ENCODE measurements at places on chromosomes 3 and 15.

DNA sequence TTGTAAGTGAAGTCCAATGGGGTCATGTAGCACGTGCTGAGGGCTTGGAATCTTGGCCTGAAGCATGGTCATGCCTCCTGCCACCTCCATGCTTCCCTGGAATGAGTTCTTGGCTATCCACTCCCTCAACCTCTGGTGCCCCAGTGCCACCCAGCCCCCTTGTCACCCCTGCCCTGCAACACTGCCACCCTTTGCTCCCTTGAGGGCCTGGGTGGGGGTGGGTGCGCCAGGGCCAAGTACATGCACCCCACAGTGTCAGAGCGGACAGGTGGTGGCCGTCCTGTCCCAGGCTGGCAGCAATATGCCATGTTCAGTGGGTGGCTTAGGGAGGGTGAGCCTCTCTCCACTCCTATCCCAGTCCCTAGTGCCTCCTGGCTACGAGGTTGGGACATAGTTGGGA lies 27.6 kb upstream of the C15orf39 start:
- DNase-seq, result no peak

DNA sequence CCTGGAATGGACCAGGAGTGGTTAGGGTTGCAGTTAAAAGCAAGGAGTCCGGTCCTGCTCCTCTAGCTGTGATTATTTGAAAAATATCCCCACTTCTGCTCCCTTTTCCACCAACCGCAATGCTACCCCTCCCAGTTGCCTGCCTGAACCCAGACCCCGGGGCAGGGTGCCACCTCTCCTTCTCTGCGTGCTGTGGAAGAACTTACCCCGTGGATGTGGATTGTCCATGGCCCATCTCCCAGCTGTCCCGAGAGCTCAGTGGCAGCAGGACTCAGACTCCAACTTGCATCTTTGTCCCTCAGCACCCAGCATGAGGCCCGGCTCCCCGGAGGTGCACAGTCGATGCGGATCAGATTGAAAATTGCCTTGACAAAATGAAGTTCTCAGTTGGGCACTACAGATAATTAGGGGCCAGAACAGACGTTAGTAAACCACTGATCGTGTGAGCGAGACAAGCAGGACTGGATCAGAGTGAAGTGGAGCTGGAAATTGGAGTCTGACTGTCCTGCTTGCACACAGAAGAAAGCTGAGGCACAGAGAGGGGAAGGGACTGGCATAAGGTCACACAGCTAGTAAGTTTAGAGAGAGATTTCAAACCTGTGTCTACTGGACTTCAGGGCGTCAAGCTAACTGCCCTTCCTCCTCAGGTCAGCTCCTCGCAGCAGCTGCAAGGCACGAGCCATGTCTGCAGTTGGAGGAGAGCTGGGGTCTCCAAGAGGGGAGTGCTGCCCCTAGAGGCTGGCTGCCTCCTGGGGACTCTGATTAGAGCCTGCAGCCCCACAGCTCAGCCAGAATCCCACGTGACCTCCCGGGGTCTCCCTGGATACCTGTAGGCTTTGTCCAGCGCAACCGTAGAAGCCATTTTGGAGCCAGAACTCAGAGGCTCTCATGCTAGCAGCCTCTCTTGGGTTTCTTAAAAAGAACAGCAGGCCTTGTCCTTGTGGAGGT lies 14.7 kb downstream of the SLC6A1 start:
- no peak for DNase-seq

DNA sequence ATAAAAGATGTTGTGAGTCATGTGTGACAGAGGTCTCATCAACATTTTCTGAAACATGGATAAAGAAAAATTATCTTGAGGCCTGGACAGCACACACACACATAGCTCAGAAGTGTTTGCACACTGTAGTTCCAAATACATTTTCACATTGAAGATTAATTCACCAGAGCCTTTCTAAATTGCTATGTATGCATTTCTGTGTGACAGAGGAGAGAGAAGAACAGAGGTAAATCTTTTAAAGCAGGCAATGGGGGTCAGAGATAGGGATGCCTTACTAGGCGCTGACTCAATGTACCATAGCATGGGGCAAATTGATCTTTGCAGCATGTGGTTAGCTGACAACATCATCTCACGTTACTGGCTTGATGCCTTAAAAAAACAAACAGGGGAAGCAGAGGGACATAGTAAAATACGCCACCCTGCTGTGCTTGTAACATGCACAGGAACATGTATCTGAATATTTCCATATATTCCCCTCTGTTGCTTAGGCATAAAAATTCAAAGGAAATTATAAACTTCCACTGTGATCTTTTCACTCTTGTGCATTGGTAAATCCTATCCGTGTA lies 7.7 kb downstream of the POU1F1 start:
- peak; percentile 29 for DNase-seq

DNA sequence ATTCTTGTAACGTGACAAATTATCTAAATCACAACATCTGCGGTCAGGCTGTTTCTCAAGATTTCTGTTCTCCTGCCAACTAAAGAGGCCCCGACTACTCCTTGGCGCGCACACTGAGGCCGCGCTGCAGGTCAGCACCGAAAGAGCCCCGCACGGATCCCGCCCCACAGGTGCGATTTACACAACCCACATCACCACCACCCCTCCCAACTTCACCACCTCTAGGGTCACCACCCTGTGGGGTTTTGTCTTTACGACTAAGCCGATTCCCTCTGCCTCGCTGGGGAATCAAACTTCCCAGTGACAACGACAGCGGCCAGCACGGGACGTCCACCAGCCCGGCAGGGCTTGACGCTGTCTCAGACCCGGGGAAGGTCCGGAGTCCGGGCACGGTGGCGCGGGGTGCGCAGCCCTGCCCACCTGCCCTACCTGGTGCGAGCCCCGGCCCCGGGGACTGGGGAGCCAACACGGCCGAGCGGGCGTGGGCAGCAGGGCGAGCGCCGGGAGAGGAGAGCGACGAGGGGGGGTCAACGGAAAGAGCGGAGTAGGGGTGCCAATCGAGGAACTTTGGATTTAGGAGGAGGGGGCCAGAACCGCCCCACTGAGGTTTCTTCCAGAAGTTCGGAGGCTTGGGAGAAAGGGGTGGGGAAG lies 764 bp downstream of the UACA start:
- no peak for DNase-seq

GRCh38 chr15:50883903-50884302 lies 24.6 kb upstream of the AP4E1 start:
- DNase-seq, result no peak

GRCh38 chr3:122104515-122105194 lies 49.5 kb downstream of the CD86 start:
- DNase-seq, result no peak

DNA sequence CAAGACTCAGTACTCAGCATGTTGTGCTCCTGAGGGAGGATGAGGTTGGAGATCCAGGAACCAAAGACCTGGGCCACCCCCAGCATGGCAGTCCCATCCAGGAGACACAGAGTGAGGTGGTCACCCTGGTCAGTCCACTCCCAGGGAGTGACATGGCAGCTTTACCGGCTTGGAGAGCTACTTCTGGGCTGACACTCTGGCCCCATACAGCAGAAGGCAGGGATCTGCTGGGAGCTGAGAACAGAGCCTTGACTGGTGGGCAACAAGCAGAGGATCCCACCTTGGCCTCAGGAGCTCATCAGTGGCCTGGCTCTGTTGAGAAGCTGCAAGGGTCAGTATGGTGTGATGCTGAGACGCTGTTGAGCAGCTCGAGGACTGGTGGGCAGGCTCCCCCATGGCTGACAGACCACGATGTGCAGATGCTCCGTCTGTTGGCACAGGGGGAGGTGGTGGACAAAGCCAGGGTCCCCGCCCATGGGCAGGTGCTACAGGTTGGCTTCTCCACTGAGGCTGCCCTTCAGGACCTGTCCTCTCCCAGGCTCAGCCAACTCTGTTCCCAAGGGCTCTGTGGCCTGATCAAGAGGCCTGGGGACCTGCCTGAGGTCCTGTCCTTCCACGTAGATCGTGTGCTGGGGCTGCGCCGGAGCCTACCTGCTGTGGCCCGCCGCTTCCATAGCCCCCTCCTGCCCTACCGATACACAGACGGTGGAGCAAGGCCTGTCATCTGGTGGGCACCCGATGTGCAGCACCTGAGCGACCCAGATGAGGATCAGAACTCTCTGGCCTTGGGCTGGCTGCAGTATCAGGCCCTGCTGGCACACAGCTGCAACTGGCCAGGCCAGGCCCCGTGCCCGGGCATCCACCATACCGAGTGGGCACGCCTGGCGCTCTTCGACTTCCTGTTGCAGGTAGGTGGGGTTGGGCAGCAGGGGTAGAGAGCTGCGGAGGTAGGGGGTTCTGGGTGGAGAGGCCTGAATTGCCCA lies 53.8 kb downstream of the GASK1A start:
- DNase-seq, result no peak

GRCh38 chr3:126211569-126211968 lies 31.2 kb upstream of the ALDH1L1 start:
- DNase-seq, result no peak

DNA sequence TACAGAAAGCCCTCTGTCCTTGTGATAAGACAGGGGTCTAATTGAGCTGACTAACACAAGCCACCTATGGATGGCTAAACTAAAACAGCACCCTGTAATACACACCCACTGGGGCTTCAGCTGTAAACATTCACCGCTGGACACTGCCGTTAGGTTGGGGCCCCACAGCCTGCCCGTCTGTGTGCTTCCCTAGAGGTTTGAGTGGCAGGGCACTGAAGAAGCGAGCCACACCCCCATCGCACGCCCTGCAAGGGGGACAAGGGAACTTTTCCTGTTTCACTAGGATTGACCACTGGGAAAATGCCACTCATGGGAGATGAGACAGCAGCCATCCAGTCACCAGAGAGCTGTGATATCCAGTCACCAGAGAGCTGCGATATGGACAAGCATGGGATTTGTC lies 335.7 kb upstream of the CFAP20DC start:
- no peak for DNase-seq

DNA sequence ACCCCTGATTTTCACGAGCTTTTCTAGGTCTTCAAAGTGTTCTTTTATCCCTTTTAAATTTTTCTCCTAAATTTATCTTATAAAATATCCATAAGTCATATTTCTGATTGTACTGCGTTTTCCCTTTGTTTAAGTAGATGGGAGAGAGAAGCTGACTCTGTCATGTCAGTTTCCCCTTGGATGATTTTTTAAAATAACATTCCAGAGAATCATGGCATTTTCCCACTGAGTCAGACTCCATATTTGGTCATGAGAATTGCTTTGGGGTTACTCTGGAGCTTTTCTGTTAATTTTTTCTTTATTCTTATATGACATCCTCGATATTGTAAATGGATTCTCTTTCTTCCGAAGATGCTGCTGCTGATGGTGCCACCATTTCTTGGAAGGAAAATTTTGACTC lies 28.6 kb upstream of the UMPS start:
- no peak for DNase-seq

- DNase-seq, result peak; percentile 58
Measured at GRCh38 chr15:89647191-89647851, 7.9 kb downstream of the KIF7 start.

- no peak for DNase-seq
Measured at GRCh38 chr15:64877435-64877834, 34.3 kb upstream of the ANKDD1A start.

DNA sequence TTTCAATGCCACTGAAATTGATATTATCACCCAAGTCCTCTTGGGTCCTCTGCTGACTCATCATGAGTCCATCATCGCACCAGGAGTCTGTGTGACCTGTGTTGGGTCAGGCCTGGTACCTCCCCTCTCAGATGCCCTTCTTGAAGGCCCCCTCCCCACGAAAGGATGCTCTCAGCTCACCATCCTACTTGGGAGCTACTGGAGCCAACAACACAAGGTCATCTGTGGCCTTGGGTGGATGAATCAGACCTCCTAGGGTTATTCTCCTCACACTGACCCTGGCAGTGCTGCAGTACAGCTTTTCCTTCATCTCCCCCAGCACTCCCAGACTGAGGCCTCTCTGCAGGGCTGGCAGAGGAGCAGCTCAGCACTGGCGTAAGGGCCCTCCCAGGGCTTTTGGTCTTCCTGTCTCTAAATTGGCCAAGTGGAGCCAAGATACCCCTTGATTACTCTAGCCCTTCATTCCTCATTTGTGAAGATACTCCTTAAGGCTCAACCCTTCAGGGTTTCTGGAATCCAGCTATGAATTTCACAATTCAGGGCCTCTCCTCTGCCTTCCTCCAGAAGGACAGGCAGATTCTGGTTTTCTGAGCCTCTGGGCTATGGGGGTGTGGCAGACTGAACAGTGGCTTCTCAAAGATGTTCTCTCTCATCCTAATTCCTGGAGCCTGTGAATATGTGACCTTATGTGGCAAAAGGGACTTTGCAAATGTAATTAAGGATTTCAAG lies 80.7 kb upstream of the GSK3B start:
- no peak for DNase-seq

GRCh38 chr15:78979456-78980320 lies 34.8 kb upstream of the CTSH start:
- DNase-seq, result peak; percentile 72

Data from hematopoietic multipotent progenitor cell treated with erythropoietin and hydrocortisone succinate and interleukin-3 and kit ligand, for 8 days (in vitro differentiated cells).